ENCODE measurements at places on chromosomes 11 and 22. TPM values are rescaled to one million over a fixed set of nuclear protein-coding genes. Genes with fewer than 3 reads are reported as not detected.

POU2AF2 gene
- total RNA-seq, result not detected

TUBA8 gene
- total RNA-seq, result 3.7 TPM

DNA sequence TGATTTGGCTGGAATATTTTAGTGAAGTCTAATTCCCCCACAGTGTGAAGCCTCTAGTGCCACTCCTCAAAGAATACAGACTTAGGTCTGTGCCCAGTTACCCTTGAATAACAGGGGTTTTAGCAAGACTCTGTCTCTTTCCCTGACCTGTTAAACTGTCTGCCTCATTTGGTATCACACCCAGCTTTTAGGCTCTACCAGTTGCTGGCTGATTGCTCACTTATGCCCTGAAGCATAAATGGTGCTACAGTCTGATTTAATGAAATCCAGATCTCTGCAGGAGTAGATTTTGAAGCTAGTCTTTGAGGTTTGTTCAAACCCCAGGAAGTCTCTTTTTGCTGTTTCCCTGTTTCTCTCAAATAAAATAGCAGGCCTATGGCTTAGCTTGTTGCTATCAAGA is 45.2 kb upstream of the LIPT2 start:
- H3K27me3 ChIP-seq, result peaks cover 2% of the 10 kb centered on the region
- peaks cover 10% of the 10 kb centered on the region for H3K36me3 ChIP-seq
- H3K4me3 ChIP-seq, result no peak overlapping the region
- DNase-seq, result no peak

DNA sequence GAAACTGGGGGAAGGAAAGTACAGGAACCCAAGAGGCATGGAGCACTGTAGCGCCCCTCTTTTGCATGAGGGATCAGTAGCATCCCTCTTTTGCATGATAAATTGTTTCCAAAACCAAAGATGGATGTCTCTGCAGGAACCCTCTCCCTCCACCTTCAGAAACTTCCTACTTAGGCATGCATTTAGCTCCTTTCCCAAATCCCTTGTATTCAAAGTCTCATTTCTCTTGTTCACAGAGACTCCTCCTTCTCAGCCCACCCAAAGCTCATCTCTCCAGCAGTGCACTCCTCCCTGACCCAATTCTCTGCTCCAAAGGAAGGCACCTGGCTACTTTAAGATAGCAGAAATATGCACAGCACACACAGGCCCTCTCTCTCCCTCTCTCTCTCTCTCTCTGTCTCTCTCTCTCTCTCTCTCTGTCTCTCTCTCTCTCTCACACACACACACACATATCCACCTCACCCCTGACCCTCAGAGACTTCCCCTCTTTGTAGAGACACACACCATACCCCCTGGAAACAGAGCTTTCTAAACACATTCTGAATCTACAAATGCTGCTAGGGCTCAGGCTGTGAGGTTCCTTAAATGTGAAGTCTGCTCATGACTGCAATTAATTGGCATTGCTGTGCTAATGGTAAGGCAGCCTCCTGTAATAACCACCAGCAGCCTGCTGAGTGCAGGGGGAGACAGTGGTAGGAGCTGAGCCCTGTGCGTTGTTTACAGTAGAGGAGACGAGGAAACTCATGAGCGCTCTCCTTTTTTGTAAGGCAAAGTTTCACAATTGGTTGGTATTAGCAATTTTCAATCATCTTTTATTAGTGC is 519.6 kb downstream of the NTM start:
- H3K4me3 ChIP-seq, result no peak overlapping the region
- peaks cover 3% of the 10 kb centered on the region for H3K27me3 ChIP-seq
- no peak overlapping the region for H3K27ac ChIP-seq
- no peak for DNase-seq
- H3K4me1 ChIP-seq, result peaks cover 6% of the 10 kb centered on the region
